Tibial artery (tissue), 4 donors: ENCODE measurements at places on chromosomes 12 and 14.

DNA sequence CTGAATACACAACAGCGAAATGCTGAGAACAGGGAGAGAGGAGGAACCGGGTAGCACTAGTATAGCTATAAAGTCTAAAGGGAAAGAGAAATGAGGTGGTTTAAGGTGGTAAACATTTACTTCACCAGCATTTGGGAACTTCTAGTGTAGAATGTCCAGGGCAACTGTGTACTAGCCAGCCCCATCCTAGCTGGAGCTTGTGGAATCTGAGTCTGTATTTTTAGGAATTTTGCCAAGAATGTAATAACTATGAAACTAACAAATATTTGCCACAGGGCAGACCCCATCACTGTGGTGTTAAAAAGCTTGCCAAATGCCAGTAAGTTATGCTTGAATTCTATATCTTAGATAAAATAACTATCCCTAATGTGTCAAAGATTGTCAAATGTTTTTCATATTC, 398.9 kb upstream of the MIS18BP1 start:
- no peak for DNase-seq
- no peak overlapping the region for H3K4me3 ChIP-seq
- no peaks in the 10 kb centered on the region for H3K36me3 ChIP-seq
- no peak overlapping the region for H3K27ac ChIP-seq

- H3K27ac ChIP-seq = no peak overlapping the region
- DNase-seq = peak; percentile 83
- H3K4me3 ChIP-seq = peak overlapping the region; percentile 14
- H3K27me3 ChIP-seq = no peaks in the 10 kb centered on the region
Measured at GRCh38 chr14:103606963-103607668, 21.9 kb upstream of the KLC1 start.

- DNase-seq = no peak
- H3K27ac ChIP-seq = no peak overlapping the region
- no peaks in the 10 kb centered on the region for H3K27me3 ChIP-seq
- no peaks in the 10 kb centered on the region for H3K36me3 ChIP-seq
Measured at GRCh38 chr12:54857406-54857805, 3.1 kb downstream of the MUCL1 start.

- no peaks in the 10 kb centered on the region for H3K27me3 ChIP-seq
- H3K27ac ChIP-seq = no peak overlapping the region
- DNase-seq = no peak
- no peaks in the 10 kb centered on the region for H3K36me3 ChIP-seq
Measured at GRCh38 chr12:73599268-73599667, 938.4 kb upstream of the ATXN7L3B start.

DNA sequence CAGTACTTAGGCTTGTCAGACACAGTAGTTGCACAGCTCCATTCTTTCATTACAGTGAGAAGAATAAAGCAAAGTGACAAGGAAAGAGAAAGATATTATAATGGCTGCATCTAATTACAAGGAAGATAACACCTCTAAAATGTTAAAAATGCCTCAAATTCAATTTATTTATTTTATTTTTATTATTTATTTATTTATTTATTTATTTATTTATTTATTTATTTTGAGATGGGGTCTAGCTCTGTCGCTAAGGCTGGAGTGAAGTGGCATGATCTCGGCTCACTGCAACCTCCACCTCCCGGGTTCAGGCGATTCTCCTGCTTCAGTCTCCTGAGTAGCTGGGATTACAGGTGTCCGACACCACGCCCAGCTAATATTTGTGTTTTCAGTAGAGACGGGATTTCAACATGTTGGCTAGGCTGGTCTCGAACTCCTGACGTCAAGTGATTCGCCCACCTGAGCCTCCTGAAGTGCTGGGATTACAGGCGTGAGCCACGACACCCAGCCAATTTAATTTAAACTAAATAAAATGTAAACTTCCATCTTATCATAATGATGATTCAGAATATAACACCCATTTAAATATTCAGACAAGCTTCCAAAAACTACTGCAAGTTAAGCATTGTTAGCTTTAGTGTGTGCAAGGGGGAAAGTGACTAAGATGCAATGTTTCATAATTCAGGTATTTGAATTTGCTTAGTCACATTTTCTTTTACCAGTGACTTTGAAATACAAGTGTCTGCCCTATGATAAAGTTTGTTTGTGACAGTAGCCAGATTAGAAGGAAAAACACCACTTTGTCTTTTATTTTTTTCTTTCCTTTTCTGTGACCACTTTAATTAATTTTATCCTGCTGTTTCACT, 2.4 kb upstream of the CFAP54 start:
- H3K36me3 ChIP-seq = no peaks in the 10 kb centered on the region
- H3K27me3 ChIP-seq = no peaks in the 10 kb centered on the region
- no peak for DNase-seq
- no peak overlapping the region for H3K4me3 ChIP-seq
- peaks cover 8% of the 10 kb centered on the region for H3K4me1 ChIP-seq
- H3K27ac ChIP-seq = no peak overlapping the region

- no peaks in the 10 kb centered on the region for H3K27me3 ChIP-seq
- peak; percentile 65 for DNase-seq
- no peak overlapping the region for H3K4me3 ChIP-seq
- H3K36me3 ChIP-seq = no peaks in the 10 kb centered on the region
- H3K4me1 ChIP-seq = peaks cover 14% of the 10 kb centered on the region
Measured at GRCh38 chr14:99809859-99810558, 16.8 kb downstream of the EML1 start.

DNA sequence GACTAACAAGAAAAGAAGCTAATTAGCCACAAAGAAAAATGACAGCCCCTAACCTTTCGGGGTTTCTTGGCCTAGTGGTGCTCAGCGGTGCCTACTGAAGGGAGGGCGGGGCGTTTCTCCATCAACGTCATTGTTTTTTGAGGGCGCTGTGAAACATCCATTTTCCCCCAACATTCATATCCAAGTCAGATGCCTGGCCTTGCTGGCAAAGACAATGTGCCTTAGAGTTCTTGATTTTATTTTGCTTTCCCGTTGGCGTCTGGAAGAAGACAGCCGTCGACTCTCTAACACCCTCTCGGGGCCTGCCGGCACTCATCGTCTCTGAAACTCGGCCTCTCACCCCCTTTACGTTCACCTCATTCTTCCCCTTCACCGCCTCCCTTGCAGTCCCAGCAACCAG, 154.5 kb downstream of the PHETA1 start:
- H3K27ac ChIP-seq = no peak overlapping the region
- no peak overlapping the region for H3K4me3 ChIP-seq
- H3K36me3 ChIP-seq = no peaks in the 10 kb centered on the region
- H3K27me3 ChIP-seq = no peaks in the 10 kb centered on the region
- no peak for DNase-seq
- no peaks in the 10 kb centered on the region for H3K4me1 ChIP-seq

GRCh38 chr12:24948420-24948756, 513 bp downstream of the BCAT1 start:
- no peaks in the 10 kb centered on the region for H3K27me3 ChIP-seq
- no peak for DNase-seq
- no peaks in the 10 kb centered on the region for H3K36me3 ChIP-seq
- peaks cover 16% of the 10 kb centered on the region for H3K4me1 ChIP-seq
- no peak overlapping the region for H3K27ac ChIP-seq

DNA sequence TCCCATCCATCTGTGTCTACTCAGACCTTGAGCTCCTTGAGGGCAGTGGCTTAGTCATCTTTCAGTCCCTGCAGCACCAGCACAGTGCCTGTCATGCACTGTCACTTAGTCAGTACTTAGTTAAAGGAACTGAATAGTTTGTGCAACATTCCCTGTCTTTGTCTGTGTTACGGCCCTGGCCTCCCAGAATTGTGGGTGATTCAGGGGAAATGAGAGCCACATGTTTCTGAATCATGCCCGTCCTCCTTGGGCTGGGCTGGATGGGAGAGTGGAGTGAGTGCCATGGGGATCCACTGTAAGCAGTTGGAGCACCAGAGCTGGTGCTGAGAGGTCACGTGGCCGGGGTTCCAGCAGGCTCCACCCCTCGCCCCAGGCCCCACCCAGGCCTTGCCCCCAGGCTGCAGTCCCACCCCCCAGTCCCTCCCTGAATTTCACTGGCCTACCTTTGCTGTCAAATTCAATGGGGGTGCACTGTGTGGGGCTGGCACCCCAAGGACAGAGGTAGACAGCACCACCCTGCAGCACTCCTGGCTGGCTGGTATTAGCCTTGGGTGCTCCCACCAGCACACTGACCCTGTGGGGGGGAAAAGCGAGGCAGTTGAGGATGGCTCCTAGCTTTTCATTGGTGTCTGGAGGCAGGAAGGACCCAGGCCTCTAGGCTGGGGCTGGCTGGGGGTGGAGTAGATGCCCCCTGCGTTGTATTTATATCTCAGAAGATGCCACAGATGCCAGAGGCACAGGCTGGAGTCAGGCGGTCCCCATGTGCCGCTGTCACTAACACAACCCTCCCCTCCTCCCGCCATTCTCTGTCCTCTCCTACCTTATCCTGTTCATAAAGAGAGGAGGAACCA, 7.5 kb downstream of the ITGA5 start:
- peak overlapping the region; percentile 88 for H3K4me3 ChIP-seq
- no peaks in the 10 kb centered on the region for H3K4me1 ChIP-seq
- H3K27me3 ChIP-seq = no peaks in the 10 kb centered on the region
- H3K27ac ChIP-seq = peak overlapping the region; percentile 93
- peak; percentile 93 for DNase-seq

DNA sequence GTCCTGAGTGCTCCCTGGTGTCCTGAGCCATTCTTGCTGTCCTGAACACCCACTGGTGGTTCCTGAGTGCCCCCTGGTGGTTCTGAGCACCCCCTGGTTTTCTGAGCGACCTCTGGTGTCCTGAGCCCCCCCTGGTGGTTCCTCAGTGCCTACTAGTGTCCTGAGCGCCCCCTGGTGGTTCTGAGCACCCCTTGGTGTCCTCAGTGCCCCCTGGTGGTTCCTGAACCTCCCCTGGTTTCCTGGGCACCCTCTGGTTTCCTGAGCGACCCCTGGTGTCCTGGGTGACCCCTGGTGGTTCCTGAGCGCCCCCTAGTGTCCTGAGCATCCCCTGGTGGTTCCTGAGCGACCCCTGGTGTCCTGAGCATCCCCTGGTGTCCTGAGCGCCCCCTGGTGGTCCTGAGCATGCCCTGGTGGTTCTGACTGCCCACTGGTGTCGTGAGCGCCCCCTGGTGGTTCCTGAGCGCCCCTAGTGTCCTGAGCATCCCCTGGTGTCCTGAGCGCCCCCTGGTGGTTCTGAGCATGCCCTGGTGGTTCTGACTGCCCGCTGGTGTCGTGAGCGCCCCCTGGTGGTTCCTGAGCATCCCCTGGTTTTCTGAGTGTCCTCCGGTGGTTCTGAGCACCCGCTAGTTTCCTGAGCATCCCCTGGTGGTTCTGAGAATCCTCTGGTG, 473.1 kb downstream of the TMEM121 start:
- no peaks in the 10 kb centered on the region for H3K36me3 ChIP-seq
- no peak overlapping the region for H3K27ac ChIP-seq
- no peaks in the 10 kb centered on the region for H3K4me1 ChIP-seq
